Osteoblast (primary cell): ENCODE measurements at places on chromosomes 7 and 10. TPM values are rescaled to one million over a fixed set of nuclear protein-coding genes. Genes with fewer than 3 reads are reported as not detected.

GRCh38 chr10:113267619-113268562 lies 285.0 kb upstream of the HABP2 start:
- no peak overlapping the region for H3K4me3 ChIP-seq
- H3K27ac ChIP-seq = no peak overlapping the region
- no peaks in the 10 kb centered on the region for H3K36me3 ChIP-seq

Gene ZNRF2
- 12.1 and 12.7 TPM in 2 replicates for total RNA-seq

DNA sequence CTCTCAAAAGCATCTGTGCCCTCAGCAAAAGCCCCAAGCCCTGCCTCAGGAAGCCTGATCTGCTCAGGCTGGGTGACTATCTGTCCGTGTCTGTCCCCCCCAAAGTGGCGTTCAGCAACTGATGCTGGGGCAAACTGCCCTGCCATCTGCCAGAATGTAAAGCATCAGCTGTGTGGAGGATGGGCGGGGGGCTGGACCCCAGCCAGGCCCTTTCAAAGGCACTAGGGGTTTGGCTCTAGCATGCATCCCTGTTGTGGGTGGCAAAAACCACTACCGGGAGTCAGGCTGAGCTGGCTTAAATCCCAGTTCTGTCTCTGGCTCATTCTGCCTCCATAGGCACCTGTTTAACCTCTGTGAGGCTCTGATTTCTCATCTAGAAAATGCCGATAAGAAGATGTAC lies 35.5 kb downstream of the GPRIN2 start:
- peaks cover 41% of the 10 kb centered on the region for H3K4me1 ChIP-seq
- no peak overlapping the region for H3K4me3 ChIP-seq
- H3K27me3 ChIP-seq = no peaks in the 10 kb centered on the region
- no peak overlapping the region for H3K27ac ChIP-seq

GRCh38 chr10:5975641-5976473 lies 1.5 kb downstream of the IL15RA start:
- no peaks in the 10 kb centered on the region for H3K27me3 ChIP-seq
- H3K36me3 ChIP-seq = no peaks in the 10 kb centered on the region
- no peak overlapping the region for H3K27ac ChIP-seq

GRCh38 chr10:100780324-100780723 lies 34.9 kb downstream of the PAX2 start:
- H3K4me1 ChIP-seq = no peaks in the 10 kb centered on the region
- H3K36me3 ChIP-seq = no peaks in the 10 kb centered on the region
- H3K27ac ChIP-seq = no peak overlapping the region
- H3K27me3 ChIP-seq = peaks cover 33% of the 10 kb centered on the region

Gene ANXA8
- 0.59 and 0.72 TPM in 2 replicates for total RNA-seq

DNA sequence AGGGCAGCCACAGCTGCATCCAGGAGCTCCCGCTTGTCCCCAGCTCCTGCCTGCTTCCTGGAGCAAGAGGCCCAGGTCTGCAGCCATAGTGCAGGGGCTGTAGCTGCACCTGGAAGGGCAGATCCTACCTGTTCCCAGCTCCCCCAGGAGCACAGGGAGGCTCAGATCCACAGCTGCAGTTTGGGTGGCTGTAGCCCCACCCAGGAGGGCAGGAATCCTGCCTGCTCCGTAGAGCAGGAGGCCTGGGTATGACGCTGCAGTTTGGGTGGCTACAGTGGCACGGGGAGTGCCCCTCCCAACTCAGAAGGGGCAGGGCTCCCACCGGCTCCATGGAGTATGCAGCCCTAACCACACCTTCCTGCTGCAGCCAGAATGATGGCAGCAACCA lies 26.7 kb upstream of the CDCA7L start:
- H3K36me3 ChIP-seq = no peaks in the 10 kb centered on the region
- H3K4me1 ChIP-seq = no peaks in the 10 kb centered on the region
- no peak for DNase-seq
- H3K27ac ChIP-seq = no peak overlapping the region
- H3K4me3 ChIP-seq = no peak overlapping the region
- no peaks in the 10 kb centered on the region for H3K27me3 ChIP-seq

Gene LMOD2
- total RNA-seq = not detected in 2 replicates

- peaks cover 14% of the 10 kb centered on the region for H3K4me1 ChIP-seq
- no peaks in the 10 kb centered on the region for H3K27me3 ChIP-seq
- peaks cover 18% of the 10 kb centered on the region for H3K36me3 ChIP-seq
- no peak overlapping the region for H3K27ac ChIP-seq
- no peak for DNase-seq
These were observed 61.6 kb upstream of the MRLN start for GRCh38 chr10:59814878-59815277.

GRCh38 chr10:71443676-71444075 lies 47.0 kb downstream of the CDH23 start:
- H3K4me3 ChIP-seq = no peak overlapping the region
- H3K36me3 ChIP-seq = no peaks in the 10 kb centered on the region
- DNase-seq = peak; percentile 58
- H3K27me3 ChIP-seq = peaks cover 5% of the 10 kb centered on the region

Gene AVL9
- total RNA-seq = 30.9 and 32.2 TPM in 2 replicates

Gene FAM131B
- total RNA-seq = 1.2 and 1.4 TPM in 2 replicates

DNA sequence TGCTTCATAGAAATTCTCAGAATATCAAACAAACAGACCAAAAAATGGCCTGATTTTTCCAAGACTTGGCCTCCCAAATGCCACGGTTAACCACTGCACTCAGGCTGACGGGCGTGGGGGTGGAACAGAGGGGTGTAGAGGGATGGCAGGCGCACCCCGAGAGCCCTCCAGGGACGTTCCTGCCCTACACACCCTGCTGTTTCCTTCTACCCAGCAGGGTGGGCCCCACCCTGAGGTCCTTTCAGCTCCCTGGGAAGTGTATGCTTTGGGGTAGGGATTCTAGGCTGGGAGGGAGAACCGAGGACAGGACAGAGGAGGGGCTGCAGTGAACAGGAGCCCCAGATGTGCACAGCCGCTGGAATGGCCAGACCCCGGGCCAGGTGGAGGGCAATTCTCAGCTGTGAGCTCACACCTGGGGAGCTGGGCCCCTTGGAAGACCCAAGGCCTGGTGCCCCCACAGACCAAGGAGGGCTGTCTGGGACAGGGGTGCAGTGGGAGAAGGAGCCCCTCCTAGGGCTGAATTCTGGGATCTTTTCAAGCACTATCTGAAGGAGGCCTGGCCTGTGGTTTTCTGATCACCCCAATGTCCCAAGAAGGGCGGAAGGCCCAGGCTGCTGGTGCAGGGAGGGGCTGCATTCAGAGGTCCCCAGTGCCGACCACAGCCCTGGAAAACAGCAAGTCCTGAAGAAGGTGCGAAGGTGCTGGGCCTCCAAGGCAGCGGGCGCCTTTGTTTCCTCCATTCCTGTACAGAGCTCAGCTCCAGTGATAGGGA lies 32.9 kb upstream of the INPP5A start:
- peaks cover 7% of the 10 kb centered on the region for H3K4me1 ChIP-seq
- H3K27me3 ChIP-seq = peaks cover 28% of the 10 kb centered on the region
- no peak overlapping the region for H3K4me3 ChIP-seq
- no peak for DNase-seq
- no peak overlapping the region for H3K27ac ChIP-seq
- H3K36me3 ChIP-seq = no peaks in the 10 kb centered on the region
